Activated naive CD8-positive, alpha-beta T cell treated with anti-CD3 and anti-CD28 coated beads, Interleukin-2, amount 50 U/mL, for 16 hours (primary cell): ENCODE measurements at places on chromosomes 2 and 18.

DNA sequence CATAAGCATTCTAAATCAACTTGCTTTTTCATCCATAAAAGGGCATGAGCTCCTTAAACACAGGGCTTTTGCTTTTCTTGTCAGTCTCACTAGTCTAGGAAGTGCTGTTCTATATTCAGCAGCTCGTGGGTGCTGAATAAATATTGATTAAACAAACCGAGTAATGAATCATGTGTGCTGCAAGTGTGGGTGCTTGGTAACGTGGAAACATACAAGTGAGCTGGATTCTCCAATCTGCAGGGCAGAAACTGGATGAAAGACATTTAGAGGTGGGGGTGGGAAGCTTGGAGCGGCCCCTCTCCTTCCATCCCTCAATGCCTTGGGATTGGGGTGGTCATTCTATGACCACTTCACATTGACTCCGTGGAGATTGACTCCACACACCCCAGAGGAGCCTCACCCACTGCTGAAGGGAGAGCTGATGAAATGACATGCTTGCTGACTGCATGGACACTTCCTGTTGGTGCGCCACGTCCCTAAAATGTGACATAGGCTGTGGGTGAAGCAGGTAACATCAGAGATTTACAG lies 114.6 kb downstream of the DOCK10 start:
- DNase-seq: no peak

GRCh38 chr2:150303281-150303680 lies 184.2 kb downstream of the RND3 start:
- no peak for DNase-seq

- no peak for DNase-seq
Measured at GRCh38 chr2:240991378-240992263, 6.8 kb upstream of the SNED1 start.

DNA sequence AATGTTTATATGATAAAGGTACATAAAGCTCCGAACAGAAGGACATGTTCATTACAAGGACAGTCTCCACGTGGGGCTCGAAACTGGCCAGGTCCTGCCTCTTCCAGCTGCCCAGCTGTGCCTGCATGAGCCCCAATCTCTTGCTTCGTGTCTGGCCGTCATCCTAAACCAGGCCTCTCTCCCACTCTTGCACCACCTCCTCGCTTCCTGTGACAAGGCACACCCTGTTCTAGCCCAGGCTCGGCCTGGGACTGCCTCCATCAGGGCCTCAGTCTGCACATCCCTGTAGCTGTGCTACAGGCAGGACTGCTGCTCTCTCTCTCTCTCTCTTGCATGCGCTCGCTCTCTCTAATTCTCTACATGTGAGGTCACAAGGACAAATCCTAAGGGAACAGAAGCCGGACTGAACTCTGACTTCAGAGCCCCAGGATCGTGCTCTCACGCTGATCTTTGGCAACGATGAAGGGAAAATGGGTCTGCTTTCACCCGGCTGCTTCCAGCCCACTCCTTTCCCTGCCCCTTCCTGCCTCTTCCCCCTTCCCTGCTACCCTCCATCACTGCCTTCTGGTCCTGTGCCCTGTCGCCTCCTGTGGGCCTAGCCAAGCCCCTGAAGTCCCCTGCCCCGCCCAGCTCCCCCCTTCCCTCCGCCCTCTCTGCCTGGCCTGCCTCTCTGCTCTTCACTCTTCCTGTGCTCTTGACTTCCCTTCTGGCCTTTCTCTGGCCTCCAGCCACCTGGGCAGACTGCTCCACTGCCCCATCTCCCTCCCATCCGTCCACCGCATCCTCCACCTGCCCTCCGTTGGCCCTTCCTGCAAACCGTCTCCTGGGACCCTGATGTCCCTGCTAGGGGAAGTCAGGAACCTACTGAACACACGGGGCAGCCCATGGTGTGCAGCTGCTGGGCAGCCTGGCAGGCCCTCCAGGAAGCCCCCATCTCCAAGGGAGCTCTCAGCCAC lies 7.8 kb upstream of the GPR55 start:
- DNase-seq: no peak

- DNase-seq: no peak
Measured at GRCh38 chr18:43192408-43192807, 76.9 kb upstream of the RIT2 start.
